ENCODE measurements at places on chromosomes 11 and 22.

DNA sequence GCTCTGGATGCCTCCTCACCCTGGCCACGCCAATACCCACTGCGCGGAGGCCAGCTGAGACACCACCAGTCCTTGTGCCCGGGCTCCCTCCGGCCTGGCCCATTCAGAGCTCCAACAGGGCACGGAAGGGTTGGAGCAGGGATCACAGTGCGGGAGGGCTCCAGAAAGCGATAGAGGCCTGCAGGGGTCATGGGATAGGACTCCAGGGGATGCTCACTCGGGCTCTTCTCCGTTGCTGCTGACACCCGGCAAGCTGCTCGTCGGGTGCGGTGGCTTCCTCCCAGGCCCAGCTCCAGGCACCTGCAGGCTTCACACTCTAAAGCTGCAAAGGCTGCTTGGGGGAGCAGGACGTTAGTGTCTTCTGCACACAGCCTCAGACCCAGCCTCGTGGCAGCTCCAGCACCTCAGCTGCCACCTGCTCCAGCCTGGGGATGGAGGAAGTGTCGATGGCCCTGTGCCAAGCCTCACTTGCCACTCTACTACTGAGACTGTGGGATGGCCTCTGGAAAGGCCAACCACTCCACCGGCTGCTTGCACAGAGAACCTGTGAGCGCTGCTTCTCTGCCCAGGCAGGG is 10.6 kb downstream of the WNT7B start:
- H3K27me3 ChIP-seq = no peaks in the 10 kb centered on the region
- H3K4me1 ChIP-seq = no peaks in the 10 kb centered on the region
- H3K27ac ChIP-seq = no peak overlapping the region
- peak; percentile 71 for DNase-seq
- H3K36me3 ChIP-seq = no peaks in the 10 kb centered on the region

DNA sequence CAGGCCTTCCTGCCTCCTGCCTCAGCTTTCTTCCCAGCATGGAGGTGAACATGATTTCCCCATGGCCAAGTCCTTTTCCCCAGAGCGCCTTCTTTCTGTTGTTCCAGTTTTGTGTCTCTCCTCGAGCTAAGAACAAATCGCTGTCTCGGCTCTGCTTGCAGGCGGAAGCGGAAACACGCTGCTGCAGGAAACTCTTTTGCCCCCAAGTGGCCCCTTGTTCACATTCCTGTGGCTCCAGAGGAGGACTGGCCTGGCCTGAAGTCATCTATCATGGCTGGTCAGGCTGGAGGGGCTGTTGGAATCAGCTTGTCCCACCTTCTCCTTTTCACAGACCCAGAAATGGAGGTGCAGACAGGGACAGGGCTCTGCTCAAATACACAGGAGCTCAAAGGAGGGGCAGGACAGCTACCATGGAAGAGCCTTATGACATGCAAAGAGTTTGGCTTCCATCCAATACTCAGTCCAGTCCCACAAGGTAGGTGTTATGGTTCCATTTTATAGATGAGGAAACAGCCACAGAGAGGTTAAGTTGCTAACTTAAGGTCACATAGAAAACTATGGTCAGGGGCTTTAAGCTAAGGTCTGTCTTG is 182.2 kb upstream of the SYT13 start:
- no peak overlapping the region for H3K27ac ChIP-seq
- H3K36me3 ChIP-seq = no peaks in the 10 kb centered on the region
- peak; percentile 17 for DNase-seq
- H3K4me3 ChIP-seq = no peak overlapping the region

DNA sequence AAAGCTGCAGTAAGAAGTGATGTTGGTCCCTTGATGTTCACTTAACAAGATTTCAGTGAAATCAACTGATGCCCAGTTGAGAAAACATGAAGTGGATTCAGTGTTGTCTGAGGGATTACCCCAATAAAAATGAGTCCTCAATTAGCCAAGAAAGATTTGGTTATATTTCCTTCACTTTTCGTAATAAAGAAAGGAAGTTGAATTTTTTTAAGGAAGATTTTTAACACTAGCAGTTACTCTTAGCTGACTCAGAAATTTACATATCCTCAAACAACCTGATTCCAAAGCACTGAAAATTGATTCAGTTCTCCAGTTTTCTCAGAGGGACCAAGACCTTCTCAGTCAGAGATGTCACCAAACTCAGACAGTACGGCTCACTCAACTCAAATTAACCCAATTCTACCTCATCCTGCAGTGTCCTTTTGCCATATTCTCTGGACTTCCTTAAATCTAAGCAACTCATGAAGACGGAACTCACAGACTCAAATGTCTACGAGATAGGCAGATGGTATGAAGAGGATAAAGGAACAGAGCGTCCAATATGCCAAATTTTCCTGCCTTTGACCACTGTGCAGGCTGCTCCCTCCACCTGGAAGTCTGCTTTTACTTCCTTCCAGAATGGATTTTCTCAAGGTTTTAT is 22.8 kb downstream of the SLC5A4 start:
- H3K27me3 ChIP-seq = no peaks in the 10 kb centered on the region
- H3K27ac ChIP-seq = no peak overlapping the region
- H3K36me3 ChIP-seq = no peaks in the 10 kb centered on the region
- no peaks in the 10 kb centered on the region for H3K4me1 ChIP-seq

DNA sequence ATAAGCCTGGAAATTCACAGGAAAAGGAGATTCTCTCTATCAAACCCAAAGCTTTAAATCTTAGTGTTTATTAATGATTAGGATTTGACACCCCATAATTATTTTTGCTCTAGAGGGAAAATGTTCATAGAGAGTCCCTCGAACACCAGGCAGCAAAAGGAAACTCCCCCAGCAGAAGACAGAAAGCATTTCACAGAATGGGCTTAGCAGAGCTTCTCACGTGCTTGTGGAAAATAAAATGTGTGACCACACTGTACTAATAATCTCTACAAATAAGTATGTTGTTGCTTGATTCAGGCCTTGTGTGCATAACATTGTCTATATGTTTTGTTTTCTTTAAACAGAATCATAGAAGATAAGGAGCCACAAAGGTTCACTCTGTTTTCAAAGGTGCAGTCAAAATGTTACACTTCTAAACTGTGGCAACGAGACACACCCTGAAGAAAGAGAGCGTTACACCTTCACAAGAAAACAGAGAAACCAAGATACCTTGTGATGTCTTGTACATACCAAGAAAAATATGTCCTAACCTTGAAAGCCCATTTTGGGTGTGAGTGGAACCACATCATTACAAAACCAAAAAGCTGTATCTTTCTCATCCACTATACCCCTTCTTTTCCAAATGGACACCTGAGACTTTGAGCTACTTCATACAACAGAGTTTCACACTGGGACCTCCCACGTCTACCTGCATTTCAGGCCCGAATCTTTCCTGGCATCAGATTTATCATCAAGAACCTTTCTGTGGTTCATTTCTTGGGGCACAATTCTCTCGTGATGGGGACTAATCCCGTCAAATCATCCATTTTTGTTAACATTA is 282.5 kb downstream of the ETS1 start:
- no peak for DNase-seq
- peaks cover 36% of the 10 kb centered on the region for H3K4me1 ChIP-seq
- no peak overlapping the region for H3K4me3 ChIP-seq
- H3K27me3 ChIP-seq = no peaks in the 10 kb centered on the region

- no peaks in the 10 kb centered on the region for H3K27me3 ChIP-seq
- H3K36me3 ChIP-seq = no peaks in the 10 kb centered on the region
- H3K27ac ChIP-seq = no peak within 1 kb of the TSS
- H3K4me3 ChIP-seq = peak within 1 kb of the TSS; percentile 49
- peak; percentile 77 for DNase-seq
Observed at GRCh38 chr11:61679893-61680621, at the start of gene DAGLA. DAGLA (plus strand) TSS chr11:61680391; CDS start chr11:61720156, 39,765 bp downstream.

- no peaks in the 10 kb centered on the region for H3K27me3 ChIP-seq
- no peak for DNase-seq
- H3K27ac ChIP-seq = no peak overlapping the region
- 0 out of 2 replicates have a peak, but pooled peaks cover 4% of the 10 kb centered on the region for H3K4me1 ChIP-seq
Observed at GRCh38 chr11:106176817-106177216, 99.4 kb downstream of the AASDHPPT start.

DNA sequence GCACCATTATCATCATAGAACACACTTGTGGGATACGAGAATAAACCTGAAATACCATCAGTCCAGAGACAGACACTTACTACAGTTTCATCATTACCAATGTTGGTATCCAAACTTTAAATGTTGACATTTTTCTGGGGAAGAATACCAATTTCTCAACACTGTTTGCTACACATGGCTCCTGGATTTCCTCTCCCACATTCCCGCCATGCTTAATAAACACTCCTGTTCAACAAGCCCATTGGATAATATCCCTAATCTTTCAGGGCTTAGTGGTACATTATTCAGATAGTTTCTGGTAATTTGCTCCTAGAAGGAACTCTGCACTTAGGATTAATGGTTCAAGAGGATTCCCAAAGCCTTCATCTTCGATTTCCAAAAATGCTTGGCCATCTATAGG is 48.2 kb downstream of the CSF2RB start:
- no peaks in the 10 kb centered on the region for H3K4me1 ChIP-seq
- no peaks in the 10 kb centered on the region for H3K36me3 ChIP-seq
- H3K27me3 ChIP-seq = no peaks in the 10 kb centered on the region
- no peak for DNase-seq
- no peak overlapping the region for H3K4me3 ChIP-seq

- no peaks in the 10 kb centered on the region for H3K4me1 ChIP-seq
- no peaks in the 10 kb centered on the region for H3K27me3 ChIP-seq
- H3K36me3 ChIP-seq = no peaks in the 10 kb centered on the region
- no peak overlapping the region for H3K27ac ChIP-seq
Observed at GRCh38 chr22:31537019-31537535, 40.7 kb downstream of the SFI1 start.

DNA sequence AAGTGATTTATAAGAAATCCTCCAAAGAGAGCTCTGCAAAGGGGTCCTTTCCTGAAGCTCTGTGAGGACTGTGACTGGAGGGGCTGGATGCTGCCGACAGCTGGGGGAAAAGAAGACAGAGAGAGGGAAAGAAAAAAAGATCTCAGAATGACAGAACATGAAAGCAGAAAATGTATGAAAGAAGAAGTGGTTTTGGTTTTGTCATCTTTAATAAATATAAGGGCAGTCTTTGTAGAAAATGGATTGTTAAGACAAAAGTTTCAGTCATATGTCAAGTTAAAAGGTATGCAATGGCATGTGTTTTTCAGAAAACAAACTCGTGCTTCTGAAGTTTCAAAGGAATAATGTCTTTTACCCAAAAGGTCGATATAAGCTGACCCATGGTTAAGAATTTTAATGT is 105.5 kb downstream of the CCDC83 start:
- no peak for DNase-seq
- no peak overlapping the region for H3K27ac ChIP-seq
- no peaks in the 10 kb centered on the region for H3K27me3 ChIP-seq
- H3K36me3 ChIP-seq = peaks cover 65% of the 10 kb centered on the region

DNA sequence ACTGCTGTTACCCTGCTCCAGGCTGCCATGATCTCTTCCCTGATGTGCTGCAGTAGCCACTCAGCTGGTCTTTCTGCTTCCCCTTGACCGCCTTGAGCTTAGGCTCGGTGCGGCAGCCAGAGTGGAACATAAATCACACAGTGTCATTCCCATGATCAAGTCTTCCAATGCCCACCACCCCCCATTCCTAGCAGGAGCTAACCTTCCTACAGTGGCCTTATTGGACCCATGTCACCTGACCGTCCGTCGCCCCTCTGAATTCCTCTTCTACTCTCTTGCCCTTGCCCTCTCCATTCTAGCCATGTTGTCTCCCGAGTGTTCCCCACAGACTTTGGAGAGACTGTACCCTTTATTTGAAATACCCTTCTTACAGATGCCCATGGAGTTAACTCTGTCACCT is 43.4 kb downstream of the OTOG start:
- no peaks in the 10 kb centered on the region for H3K36me3 ChIP-seq
- no peak overlapping the region for H3K27ac ChIP-seq
- no peaks in the 10 kb centered on the region for H3K27me3 ChIP-seq
- no peak overlapping the region for H3K4me3 ChIP-seq

- H3K36me3 ChIP-seq = no peaks in the 10 kb centered on the region
- no peak overlapping the region for H3K27ac ChIP-seq
- DNase-seq = no peak
Observed at GRCh38 chr11:111663820-111664219, 61.6 kb downstream of the SIK2 start.

DNA sequence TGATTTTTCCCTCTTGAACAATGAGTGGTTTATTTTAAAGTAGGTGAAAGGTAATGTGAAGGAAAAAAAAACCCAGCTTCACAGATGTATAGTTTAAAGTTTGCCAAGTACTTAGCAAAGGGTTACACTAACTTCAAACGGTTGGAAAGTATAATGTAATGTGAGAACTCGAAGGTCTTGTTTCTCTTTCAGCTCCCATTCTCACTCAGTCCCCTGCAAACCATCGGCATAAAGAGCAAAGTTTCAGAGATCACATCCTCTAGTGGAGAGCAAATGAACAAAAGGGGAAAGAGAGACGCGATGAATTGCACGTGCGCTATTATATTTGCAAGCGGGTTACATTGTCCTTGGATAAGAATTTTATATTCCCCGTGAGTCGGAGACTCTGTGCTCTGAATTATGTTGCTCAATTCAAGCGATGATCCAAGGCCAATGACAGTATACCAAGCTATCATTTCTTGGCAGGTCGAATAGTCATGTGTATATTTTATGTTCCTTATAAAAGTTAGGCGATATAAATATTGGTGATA is 37.6 kb upstream of the BIRC3 start:
- H3K4me3 ChIP-seq = peak overlapping the region; percentile 14
- DNase-seq = peak; percentile 3

DNA sequence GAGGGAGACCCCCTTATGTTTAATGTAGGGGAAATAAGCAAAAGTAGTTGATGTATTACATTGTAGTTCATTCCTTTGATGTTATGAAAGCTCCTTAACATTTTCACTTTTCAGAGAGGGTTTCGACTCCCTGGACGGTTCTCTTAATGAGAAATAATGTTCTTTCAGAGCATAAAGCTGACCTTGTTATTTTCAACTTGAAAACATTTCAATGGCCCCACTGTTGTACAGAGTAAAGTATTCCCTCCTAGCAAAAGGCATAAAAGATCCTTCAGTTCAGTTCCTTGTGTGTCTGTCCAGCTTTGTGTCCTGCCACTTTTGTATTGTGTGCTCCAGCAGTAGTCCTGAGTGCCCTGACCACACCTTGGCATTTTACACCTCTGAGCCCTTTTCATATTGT is 63.9 kb downstream of the UVRAG start:
- no peak for DNase-seq
- no peaks in the 10 kb centered on the region for H3K27me3 ChIP-seq
- H3K4me3 ChIP-seq = no peak overlapping the region
- no peaks in the 10 kb centered on the region for H3K4me1 ChIP-seq
- no peak overlapping the region for H3K27ac ChIP-seq
- H3K36me3 ChIP-seq = no peaks in the 10 kb centered on the region

Measured in SJCRH30 (cell line).